Amniotic epithelial cell (primary cell): ENCODE measurements at places on chromosomes 16 and 17.

GRCh38 chr16:12410837-12411490, 392.7 kb downstream of the CPPED1 start:
- DNase-seq = no peak

GRCh38 chr17:17944743-17945142, 27.5 kb downstream of the TOM1L2 start:
- no peak for DNase-seq

DNA sequence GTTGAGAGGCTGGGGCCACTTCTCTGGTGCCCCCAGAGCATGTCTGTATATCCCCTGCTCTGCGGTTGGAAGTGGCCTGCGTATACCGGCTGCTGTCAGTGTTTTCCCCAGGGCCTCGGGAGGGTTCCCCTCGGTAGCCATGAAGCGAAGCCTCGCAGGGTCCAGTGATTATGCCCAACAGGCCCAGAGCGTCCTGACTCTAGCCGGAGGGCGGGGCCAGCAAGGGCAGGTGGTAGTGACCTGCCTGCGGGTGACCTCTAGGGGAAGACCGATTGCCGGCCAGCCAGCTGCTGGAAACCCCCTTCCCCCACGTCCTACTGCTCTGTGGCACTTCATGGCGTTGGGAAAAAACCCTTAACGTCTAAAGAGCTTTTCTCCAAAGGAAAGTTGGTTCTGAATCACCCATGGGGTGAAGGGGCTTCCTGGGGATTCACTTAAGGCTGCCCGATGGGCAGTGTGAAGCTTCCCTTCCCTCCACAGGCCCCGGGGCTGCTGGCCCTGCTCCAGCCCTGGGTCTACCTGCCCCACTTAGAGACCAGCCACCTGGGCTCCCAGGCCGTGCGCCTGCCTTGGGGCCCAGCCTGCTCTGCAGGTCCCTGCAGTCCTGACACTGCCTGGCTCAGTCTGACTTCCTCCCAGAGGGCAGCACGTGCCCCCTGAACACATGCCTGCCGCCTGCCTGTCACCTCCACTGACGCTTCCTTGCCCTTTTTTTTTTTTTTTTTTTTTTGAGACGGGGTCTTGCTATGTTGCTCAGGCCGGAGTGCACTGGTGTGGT, 72.8 kb downstream of the SOCS1 start:
- no peak for DNase-seq

GRCh38 chr17:75557075-75557851, 30.3 kb upstream of the MYO15B start:
- DNase-seq = peak; percentile 71

DNA sequence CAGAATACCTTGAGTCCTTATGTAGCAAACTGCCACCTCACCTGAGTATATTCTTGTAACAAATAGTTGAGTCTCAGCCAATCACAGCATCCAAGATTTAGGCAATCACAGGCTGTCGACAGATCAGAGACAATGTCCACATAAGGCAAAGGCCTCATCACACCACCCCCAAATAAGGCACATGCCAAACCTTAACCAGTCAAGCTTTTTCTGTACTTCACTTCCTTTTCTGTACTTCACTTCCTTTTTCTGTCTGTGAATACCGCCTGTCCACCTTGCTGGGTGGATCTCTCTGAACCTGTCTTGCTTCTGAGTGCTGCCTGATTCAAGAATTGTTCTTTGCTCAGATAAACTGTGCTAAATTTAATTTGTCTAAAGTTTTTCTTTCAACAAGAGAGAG, 210.4 kb upstream of the N4BP1 start:
- DNase-seq = no peak

DNA sequence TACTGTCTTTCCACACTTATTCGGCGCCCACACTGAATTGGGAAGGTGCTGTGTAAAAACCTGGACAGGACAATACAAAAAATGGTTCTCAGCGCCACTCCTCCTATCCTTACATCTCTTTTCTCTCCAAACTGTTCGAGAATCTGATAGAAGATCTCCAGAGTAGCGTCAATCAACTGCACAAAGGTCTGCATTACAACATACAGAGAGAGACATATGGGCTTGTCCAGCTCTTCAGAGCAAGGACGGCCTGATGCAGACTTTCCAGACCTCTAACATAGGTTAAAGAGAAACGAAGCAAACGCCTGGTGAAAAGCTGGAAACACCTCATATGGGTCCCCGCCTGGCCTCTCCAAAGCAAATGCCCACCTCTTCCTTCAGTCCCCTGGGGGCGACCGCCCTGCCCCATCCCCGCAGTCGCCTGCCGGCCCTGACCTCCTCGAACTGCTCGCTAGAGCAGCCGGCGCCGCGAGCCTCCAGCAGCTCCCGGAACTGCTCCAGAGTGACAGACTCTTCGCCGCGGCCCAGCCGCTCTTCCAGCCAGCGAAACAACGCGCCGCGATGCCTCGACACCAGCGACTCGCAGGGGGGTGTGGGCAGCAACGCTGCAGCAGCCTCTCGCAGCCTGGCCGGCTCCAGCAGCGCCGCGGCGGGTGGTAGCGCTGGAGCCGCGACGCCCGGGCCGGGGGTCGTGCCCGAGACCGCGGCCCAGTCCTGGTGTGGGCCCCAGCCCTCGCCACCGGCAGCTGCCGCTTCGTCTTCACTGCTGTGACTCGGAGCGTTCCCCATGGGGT, 526 bp downstream of the ZZEF1 start:
- DNase-seq = peak; percentile 26
